CD4-positive, alpha-beta memory T cell (primary cell): ENCODE measurements at places on chromosomes 1 and 21.

GRCh38 chr1:156805766-156806511 is 10.7 kb downstream of the SH2D2A start:
- DNase-seq: no peak

- DNase-seq: no peak
These were observed 647.2 kb upstream of the CXADR start for GRCh38 chr21:16865632-16866031.

DNA sequence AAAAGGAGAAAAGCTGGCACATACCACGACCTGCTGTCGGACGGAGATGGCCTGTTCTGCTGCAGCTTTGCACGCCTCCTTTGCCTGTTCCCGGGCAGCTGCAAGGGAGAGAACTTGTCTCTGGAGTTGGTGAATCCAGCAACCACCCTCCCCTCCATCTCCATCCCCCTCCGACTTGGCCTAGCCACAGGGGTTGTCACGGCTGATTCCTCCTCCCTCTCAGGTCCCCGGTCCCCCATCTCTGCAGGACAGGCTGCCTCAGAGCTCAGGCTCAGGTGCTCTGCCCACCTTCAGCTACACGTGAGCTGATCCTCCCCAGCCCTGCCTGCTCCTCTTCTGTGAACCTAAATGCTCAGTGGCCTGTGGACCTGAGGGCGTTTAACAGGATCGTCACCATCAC is 11.1 kb upstream of the SRM start:
- no peak for DNase-seq

DNA sequence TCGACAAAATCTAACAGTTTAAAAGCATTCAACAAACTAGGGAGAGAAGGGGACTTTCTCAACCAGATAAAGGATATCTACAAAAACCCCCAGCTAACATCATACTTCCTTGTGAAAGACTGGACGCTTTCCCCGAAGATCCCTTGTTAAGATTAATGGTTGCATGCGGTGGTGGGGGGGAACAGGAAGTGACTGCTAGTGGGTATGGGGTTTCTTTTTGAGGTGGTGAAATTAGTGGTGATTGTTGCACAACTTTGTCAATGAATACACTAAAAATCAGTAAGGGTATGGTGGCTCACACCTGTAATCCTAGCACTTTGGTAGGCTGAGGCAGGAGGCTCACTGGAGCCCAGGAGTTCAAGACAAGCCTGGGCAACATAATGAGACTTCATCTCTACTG is 26.9 kb upstream of the EYA3 start:
- peak; percentile 32 for DNase-seq

GRCh38 chr1:109170035-109170764 is 43.5 kb upstream of the SARS1 start:
- DNase-seq: no peak

DNA sequence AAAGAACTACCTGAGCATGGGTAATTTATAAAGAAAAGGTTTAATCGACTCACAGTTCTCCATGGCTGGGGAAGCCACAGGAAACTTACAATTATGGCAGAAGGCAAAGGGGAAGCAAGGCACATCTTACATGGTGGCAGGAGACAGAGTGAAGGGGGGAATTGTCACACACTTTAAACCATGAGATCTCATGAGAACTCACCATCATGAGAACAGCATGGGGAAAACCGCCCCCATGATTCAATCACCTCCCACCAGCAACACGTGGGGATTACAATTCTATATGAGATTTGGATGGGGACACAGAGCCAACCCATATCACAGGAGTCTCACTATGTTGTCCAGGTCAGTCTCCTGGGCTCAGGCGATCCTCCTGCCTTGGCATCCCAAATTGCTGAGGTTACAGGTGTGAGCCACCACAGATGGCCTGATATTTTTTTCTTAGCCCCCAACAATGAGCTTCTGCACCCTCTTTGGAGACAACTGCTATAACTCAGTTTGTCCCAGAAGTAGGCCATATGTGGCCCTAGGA is 22.5 kb upstream of the MORC3 start:
- no peak for DNase-seq

DNA sequence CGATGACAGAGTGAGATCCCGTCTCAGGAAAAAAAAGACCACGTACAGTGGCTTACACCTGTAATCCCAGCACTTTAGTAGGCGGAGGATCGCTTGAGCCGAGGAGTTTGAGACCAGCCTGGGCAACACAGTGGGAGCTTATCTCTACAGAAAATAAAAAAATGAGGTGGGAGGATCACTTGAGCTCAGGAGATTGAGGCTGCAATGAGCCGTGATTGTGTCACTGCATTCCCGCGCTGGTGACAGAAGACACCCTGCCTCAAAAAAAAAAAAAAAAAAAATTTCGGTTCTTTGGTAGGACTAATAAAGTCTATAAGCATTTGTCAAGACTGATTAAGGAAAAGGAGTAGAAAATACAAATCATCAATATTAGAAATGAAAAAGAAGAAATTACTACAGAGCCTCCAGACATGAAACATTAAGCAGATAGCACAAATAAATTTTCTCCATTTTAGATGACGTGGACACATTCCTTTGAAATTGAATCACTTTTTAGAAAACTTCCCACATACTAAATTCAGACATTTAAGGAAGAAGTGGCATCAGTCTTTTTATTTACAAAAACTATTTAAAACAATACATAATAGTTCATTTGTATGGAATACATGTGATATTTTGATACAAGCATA is 30.4 kb downstream of the MORC3 start:
- no peak for DNase-seq

- DNase-seq: no peak
These were observed 42.9 kb downstream of the ERG start for GRCh38 chr21:38455403-38455802.

DNA sequence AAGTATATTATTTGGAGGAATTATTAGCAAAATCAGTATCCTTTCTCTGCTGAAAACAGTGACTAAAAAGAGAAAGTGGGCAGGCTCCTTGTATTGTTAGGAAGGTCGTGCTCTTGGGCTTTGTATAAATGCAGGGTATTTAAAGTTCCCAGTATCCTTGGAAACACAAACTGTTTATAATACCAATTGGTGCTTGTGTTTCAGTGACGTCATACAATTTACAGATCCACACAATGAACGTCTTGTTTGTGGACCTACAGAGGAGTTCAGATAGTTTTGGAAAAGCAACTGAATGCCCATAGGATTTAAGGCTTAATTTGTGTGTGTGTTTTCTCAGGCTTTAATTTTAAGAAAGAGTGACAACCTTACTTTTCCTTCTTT is 168.2 kb downstream of the RASAL2 start:
- DNase-seq: no peak

GRCh38 chr1:153030895-153031294 is at the start of gene SPRR1B:
Gene SPRR1B, plus strand, starts transcription at chr1:153031203. Its CDS starts 1,143 bp downstream, at chr1:153032346.
- no peak for DNase-seq

DNA sequence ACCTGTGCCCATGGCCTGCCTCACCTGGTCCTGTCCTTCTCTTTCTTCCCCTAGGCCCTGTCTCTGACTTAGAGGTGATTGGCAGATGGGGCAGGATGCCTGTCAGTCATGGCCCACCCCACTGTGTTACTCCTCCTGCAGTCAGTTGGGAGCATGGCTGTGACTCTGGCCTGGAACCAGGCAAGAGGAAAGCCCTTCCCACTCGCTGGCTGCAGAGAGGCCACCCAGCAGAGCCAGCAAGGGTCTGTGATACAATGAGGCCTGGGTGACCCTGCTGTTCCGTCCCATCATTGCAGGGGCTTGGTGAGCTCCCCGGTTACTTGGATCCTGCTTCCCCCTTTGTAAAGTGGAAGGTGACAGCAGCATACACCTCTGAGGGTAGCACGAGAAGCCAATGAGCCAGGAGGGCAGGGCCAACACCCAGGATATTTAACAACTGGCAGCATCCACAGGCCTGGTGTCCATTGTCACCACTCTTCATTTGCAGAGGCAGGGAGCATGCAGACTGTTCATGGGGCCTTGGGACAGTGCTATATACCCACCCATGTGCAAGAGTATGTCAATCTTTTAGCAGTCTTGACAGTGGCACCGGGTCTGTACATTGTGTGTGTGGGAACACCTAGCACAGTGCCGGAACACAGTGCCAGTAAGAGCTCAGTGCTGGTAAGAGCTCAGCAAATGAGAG is 191.0 kb upstream of the C1orf174 start:
- DNase-seq: no peak

- no peak for DNase-seq
These were observed 27.9 kb downstream of the EDARADD start for GRCh38 chr1:236421850-236422516.

- DNase-seq: no peak
These were observed 3.7 kb upstream of the KIAA1614 start for GRCh38 chr1:180909005-180909414.

GRCh38 chr1:193311226-193311948 is 125.0 kb upstream of the B3GALT2 start:
- peak; percentile 44 for DNase-seq
